Pulmonary artery endothelial cell (primary cell): ENCODE measurements at places on chromosomes 6 and 20. TPM values are rescaled to one million over a fixed set of nuclear protein-coding genes. Genes with fewer than 3 reads are reported as not detected.

SOX12 gene
- total RNA-seq: 4.3 and 5.6 TPM in 2 replicates

CDSN gene
- total RNA-seq: not detected in 2 replicates

CNKSR3 gene
- 7.3 and 11.8 TPM in 2 replicates for total RNA-seq

ULBP2 gene
- total RNA-seq: 5.8 and 10.8 TPM in 2 replicates

GRCh38 chr20:43843965-43844660, 70.5 kb upstream of the TOX2 start:
- no peak for DNase-seq

DNA sequence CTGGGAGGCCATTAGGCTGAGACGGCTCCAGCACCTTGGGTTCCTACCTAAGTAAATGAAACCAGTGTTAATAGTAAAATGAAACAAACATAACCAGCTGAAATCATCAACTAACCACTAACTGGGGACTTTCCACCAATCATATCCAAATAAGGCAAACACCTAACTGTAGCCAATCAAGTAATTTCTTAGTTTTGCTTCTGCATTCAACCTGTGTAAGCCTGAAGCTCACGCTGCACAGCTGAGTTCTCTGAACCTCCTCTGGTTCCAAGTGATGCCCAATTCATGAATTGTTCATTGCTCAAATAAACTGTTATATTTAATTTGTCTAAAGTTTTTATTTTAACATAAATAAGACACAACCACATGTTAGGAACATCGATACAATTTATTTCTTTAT, 22.5 kb downstream of the KLHL32 start:
- DNase-seq: no peak

GRCh38 chr6:153043719-153044118, 41.2 kb upstream of the MTRF1L start:
- DNase-seq: no peak

DNA sequence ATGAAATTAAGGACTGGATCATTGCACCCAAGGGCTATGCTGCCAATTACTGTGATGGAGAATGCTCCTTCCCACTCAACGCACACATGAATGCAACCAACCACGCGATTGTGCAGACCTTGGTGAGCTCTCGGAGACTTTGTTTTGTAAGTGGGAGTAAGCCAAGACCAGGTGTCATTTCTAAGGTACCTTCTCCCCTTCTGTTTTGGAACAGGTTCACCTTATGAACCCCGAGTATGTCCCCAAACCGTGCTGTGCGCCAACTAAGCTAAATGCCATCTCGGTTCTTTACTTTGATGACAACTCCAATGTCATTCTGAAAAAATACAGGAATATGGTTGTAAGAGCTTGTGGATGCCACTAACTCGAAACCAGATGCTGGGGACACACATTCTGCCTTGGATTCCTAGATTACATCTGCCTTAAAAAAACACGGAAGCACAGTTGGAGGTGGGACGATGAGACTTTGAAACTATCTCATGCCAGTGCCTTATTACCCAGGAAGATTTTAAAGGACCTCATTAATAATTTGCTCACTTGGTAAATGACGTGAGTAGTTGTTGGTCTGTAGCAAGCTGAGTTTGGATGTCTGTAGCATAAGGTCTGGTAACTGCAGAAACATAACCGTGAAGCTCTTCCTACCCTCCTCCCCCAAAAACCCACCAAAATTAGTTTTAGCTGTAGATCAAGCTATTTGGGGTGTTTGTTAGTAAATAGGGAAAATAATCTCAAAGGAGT, 30.4 kb downstream of the TXNDC5 start:
- no peak for DNase-seq

DNA sequence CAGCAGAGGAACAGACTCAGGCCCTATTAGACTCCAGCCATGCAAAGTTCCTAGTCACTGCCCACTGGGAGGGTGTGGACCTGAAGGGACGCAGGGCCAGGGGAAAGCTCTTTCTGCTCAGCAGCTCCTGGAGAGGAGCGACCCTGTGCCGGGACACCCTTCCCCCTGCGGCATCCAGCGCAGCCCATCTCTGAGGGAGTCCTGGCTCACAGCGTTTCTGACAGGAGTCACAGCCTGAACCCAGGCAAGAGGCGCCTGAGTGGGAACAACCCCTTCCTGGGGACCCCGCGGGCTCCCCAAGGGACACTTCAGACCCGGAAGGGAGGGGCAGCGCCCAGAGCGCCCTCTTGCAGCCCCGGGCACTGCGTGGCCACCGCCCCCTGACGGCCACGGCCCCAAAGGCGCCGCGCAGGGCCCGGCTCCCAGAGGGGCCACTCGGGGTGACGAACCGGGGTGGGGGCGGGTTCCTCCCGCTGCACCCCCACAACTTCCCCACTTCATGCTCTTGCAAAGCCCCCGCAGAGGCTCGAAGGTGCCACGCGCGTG, 862 bp downstream of the UCKL1 start:
- no peak for DNase-seq

DNA sequence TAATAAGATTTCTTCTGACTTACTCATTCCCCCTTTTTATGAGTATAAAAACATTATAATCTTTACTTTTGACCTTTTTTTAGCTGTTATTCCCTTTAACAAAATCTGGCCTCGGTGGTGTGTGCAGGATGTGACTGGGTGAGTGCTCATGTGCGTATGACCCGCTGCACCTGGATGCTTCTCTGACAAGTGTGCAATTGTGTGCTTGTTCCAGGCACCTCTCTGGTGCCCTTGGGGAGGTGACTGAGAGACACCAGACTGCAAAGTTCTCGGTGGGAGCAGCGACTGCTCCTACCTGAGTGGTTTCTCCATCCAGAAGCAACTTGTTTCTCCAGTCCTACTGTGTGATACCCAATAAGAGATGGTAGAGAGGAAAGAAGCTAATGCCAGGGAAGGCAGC, 65.0 kb downstream of the ISM1 start:
- DNase-seq: no peak

DNA sequence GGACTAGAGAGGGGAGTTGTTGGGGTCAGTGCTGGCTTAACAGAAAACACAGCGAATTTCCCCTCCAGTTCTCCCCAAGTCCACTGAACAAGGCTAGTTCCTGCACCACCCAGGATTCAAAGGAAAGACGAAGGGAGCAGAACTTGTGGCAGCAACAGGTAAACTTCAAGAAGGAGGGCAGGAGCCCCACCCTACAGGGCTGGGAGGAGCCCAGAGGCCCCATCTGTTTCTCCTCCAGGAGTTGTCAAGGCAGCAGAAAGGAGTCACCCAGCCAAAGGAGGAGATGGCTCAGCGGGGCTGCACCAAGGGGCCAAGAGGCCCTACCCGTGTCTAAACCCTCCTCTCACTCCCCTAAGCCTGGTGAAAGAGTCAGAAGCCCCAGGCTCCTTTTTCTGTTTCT, 1.7 kb downstream of the SAPCD1 start:
- DNase-seq: no peak

DNA sequence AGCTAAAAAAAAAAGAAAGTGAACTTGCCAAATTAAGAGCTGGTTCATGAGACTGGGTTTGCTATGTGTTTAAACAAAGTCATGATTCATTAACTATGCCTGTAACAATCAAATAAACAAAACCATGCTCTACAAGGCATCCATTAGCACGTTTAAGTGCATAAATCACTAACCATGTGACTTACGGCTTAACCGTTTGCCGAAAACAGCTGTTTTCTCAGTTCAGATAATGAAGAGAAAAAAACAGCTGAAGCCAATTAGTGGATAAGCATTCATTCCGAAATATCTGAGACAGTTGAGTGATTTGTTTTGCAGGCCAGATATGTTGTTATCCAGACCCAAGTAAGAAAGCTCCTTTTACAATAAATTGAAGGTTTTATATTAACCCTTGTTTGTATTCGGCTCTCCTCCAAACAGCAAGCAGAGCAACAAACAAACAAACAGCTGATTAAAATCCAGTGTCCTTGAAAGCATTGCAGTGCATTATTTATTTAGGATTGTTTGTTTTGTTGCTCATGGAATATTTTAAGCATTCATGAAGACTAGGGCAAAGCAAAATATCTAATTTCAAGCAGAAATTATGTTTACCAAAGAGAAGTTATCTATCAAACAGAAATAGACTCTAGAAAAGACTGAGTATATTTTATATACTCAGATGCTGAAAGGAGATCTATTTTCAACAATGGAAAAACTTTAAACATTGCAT, 343.5 kb downstream of the RFPL4B start:
- no peak for DNase-seq
